ENCODE measurements at places on chromosomes 13 and 19.

GRCh38 chr13:23766283-23766682, 122.9 kb downstream of the MIPEP start:
- no peak for DNase-seq

GRCh38 chr13:33111414-33112110, 95.3 kb downstream of the KL start:
- DNase-seq: peak; percentile 60

DNA sequence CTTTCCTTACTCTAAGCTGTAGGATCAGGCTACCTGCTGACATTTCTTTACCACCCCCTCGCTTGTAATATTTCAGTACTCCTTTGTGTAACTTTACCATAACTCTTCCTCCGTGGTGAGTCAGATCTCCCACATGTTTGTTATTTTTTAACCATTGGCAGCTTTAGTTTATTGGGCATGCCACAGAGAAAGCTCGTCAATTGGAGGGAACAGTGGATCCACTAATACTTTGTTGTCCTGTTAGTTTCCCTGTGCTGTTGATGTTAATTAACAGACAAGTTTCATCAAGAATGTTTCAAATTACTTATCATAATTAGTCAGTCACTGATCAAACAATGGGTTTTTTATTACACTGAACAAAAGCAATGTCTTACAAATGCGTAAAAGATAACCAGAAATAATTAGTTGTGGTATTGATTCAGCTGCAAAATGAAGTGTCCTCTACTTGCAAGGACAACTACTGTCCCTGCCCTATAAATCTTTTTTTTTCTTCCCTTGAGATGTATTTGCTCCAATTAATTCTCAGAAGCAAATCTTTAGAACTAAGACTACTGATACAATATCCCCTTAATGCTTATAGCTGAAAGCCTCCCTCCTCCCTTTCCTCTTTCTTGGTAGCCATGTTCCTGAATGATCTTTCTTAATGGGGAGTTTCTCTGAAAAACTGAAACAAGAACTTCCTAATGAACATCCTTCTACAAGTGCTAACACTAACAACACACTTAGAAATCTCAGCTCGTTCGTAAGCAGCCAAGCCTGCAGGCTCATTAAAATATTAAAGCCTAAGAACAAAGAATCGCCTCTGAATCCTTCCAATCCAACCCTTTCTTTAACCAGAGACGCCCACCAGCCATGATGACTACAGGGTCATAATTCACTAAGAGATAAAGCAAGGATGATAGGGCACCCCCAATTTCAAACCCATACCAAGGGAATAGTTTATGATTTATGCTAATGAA, 22.2 kb downstream of the EFNB2 start:
- DNase-seq: peak; percentile 29

GRCh38 chr13:91167706-91168385, 179.6 kb upstream of the MIR17HG start:
- no peak for DNase-seq

GRCh38 chr13:22757530-22758120, 423.2 kb upstream of the SGCG start:
- DNase-seq: no peak

GRCh38 chr13:48126944-48127830, 32.3 kb upstream of the MED4 start:
- peak; percentile 26 for DNase-seq

- no peak for DNase-seq
Measured at GRCh38 chr19:17340871-17341357, 3.6 kb downstream of the GTPBP3 start.
